ENCODE measurements at places on chromosomes 6 and 20. TPM values are rescaled to one million over a fixed set of nuclear protein-coding genes. Genes with fewer than 3 reads are reported as not detected.

OR2H2 gene
- total RNA-seq, result not detected

PSORS1C1 gene
- total RNA-seq, result 8.8 TPM

STMN3 gene
- total RNA-seq, result 29.2 TPM

GRCh38 chr20:44025756-44026155 is 111.1 kb downstream of the TOX2 start:
- DNase-seq, result no peak

GRCh38 chr20:51595058-51595532 is 52.6 kb upstream of the NFATC2 start:
- peak; percentile 65 for DNase-seq

GRCh38 chr6:35396991-35397390 is 54.6 kb downstream of the PPARD start:
- DNase-seq, result no peak

- DNase-seq, result no peak
Measured at GRCh38 chr6:143279385-143279784, 171.1 kb downstream of the ADAT2 start.

DNA sequence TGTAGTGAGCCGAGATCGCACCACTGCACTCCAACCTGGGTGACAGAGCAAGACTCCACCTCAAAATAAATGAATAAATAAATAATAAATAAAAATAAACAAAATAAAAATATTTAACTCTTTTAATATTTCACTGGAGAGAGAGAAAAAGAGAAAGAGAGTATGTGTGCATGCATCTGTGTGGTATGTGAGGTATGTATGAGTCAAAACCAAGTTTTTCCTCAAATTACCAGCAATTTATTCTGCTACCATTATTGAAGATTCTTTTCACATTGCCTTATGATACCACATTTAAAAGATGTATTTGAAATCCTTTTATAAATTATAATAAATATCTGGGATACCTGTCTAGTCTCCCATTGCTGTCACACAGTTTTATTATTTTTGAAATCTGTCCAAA is 122.1 kb downstream of the CD164 start:
- peak; percentile 56 for DNase-seq

GRCh38 chr6:158441716-158442215 is 118.1 kb upstream of the TMEM181 start:
- peak; percentile 44 for DNase-seq

DNA sequence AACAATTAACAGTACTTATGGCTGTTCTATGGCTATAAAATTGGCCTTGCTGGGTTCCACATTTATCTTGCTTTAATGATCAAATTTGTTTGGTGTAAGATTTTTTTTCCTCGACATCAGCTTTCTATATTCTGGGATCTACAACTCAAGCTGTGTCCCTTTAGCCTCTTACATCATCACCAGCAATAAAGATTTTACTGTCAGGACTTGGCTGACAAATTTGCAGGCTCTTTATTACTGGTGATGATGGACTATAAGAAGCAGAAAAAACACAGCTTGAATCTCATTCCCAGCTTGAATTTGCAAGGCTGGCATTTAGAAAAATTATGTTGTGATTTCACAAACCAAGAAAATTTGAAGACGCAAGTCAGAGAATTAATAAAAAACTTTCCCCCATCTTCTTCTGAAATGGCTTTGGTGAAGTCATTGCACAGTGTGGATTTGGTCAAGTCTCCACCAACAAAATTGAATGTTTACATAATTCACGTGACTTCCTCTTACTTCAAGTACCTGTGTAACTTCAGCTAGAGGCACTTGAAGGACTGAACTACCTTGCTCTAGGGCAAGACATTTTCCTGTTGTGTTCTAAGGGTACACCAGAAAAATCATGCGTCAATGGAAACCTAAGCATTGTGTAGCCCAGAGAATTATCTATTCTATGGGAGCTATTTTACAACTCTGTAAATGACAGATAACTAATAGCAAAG is 175.0 kb downstream of the CBLN4 start:
- no peak for DNase-seq

GRCh38 chr6:128723667-128724066 is 159.3 kb upstream of the LAMA2 start:
- DNase-seq, result peak; percentile 60

DNA sequence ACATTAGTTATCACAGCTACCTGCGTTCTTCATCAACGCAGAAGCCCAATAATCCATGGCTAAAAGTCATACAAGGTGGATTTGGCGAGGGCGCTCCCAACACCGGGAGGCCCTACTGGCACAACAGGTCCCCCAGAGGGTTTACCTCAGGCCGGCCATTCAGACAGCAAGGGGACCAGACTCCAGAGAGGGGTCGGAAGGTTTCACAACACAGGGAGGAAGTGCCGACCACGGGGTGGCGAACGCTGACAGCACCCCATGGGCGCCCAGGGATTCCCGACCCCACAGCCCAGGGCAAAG is 1515.9 kb upstream of the DEFB115 start:
- DNase-seq, result no peak

- no peak for DNase-seq
Measured at GRCh38 chr20:49831022-49831769, 18.6 kb downstream of the SLC9A8 start.

- no peak for DNase-seq
Measured at GRCh38 chr20:4883051-4883450, 118.3 kb downstream of the SLC23A2 start.

DNA sequence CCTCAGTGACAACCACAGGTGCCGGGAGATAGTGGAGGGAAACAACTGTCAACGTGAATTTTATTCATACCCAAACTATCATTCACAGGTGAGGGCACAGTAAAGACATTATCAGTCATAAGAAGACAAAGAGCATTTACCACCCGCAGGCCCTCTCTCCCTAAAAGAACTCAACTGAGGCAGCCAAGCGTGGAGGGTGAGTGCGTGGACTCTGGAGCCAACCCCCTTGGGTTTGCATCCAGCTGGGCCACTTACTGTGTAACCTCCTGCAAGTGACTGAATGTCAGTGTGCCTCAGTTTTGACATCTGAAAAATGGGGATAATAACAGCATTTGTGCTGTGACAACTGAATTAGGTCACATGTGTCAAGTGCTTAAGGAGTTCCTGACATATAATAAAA is 70.6 kb upstream of the KCNK16 start:
- DNase-seq, result no peak

- DNase-seq, result no peak
Measured at GRCh38 chr6:31572041-31572911, at the start of gene LTA. LTA (plus strand) TSS chr6:31572289; CDS start chr6:31572743, 454 bp downstream.

DNA sequence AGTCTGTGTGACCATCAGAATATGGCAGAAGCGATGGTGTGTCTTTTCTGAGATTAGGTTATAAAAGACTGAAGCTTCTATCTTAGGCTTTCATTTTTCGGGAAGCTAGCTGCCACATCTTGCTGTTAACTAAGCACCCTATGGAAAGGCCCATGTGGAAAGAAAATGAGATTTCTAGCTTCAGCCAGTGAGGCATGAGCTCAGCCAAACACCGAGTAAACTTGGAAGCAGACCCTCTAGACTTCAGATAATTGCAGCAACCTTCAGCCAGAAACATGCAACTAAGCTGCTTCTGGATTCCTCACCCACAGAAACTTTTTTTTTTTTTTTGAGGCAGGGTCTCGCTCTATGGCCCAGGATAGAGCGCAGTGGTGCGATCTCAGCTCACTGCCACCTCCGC is 20.6 kb downstream of the LOC128125822 start:
- no peak for DNase-seq

DNA sequence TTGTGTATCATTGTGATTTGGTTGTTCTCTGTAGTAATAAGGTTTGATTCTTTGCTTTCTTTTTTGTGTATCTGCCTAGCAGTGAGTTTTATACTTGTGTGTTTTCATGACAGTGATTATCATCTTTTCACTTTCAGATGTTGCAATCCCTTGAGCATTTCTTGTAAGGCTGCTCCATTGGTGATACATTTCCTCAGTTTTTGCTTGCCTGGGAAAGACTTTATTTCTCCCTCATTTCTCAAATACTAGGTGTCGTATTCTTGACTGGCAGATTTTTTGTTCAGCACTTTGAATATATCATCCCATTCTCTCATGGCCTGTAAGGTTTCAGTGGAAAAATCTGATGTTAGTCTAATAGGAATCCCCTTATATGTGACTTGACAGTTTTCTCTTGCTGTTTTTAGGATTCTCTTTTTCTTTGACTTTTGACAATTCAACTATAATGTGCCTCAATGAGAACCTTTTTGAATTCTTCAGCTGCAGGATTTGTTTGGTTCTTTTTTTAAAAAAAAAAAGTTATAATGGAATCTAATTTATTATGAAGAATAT is 31.1 kb upstream of the NUP153 start:
- no peak for DNase-seq

- peak; percentile 32 for DNase-seq
Measured at GRCh38 chr6:73180076-73180738, 45.1 kb downstream of the KHDC1L start.
